T-cell (primary cell): ENCODE measurements at places on chromosomes 3 and 15.
A peak's percentile ranks its signal among the peaks of the same experiment; 100 is the strongest.

- DNase-seq: no peak
These were observed 16.1 kb downstream of the WDR53 start for GRCh38 chr3:196552253-196552652.

DNA sequence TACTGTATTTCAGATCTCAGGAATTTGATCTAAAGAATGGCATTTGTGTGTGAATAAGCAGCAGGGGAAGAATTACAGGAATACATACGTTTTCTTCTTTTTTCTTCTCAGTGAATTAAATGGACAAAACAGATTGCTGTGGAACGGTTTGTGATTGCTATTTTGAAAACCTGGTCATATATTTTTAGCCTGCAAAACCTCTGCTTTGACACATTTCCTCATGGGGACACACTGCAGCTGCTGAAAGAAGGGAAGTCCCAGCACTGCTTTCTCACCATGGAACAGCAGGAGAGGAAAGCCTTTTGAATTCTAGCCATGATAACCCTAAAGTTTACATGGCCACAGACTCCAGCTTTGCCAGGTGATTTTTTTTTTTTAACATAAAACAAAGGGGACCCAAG is 315.0 kb downstream of the OXSM start:
- DNase-seq: no peak

GRCh38 chr3:174955513-174956016 is 96.4 kb downstream of the NAALADL2 start:
- DNase-seq: no peak

DNA sequence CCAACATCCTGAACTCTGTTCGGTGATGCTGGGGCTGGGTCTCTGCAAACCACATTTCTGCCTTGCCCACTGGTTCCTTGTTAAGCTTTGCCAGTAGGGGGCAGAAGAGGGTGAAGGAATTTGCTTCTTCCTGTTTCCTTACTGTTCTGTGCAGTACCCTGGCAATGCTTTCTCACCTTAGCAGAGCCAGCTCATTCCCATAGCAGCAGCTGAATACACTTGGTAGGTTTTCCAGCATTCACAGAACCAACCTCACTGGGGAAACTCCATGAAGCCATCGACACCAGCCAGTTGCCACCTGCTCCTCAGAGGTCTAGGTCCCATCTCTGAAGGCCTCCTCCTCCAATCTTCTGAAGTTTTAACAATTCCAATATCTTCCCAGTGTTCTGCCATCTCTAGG is 308.4 kb downstream of the PDCD6IP start:
- DNase-seq: no peak

DNA sequence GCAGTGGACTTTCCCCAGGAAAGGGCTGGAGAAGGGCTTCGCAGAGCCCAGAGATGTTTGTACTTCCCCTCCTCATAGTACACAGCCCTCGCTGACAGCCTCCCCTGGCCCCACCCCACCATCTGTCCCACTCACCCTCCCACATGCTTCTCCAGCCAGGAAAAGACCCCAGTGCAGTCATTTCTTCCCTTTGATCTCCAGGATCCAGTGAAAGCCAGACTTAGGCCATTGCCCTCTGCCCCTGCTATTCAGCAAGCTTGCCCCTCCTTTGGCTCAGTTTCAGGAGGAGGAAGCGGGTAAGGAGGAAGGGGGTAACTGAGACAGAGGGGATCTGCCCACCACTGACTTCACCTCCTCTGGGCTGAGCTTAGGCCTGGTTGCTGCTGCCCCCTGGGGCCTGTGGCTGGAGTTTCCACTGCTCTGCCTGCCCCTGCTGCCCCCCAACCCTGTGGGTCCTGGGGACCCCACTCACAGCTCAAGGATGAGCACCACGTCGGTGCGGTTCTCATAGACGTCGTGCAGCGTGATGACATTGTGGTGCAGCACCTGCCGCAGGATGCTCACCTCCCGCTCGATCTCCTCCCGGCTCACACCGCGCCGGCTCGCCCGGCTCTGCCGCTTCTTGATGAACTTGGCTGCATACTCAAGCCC is 63.1 kb downstream of the DAPK2 start:
- DNase-seq: no peak

DNA sequence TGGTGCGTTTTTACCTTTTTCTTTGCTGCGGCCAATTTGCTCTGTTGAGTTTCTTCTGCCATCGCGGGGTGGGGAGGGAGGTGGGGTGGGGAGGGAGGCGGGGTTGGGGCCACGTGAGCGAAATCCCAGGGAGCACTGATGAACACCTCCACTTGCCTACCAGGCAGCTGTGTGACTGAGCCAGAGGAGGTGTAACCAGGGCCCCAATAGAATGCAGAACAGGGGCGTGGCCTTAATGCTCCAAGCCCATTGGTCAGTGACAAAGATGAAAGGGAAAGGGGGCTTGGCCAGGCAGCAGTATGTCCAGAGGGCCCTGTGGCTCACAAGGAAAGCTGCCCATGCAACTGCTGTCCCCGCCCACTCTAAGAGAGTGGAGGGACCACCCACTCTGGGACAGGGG is 21.4 kb upstream of the OR4F6 start:
- DNase-seq: no peak

DNA sequence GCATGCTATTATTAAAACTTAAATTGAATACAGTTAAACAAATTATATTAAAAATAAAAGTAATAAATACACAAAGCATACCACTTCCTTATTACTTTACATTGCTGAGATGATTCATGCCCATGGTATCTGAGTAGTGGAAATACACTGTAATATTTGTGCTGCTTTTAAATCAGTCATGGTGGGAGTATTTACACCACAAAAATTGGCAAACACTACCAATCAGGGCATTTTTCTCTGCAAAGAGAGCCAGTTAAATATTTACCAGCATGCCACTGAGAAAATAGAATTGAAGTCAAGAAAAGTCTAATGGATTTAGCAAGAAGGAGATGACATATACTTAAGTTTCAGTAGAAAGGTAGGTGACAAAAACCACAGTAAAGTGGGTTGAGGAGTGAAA is 19.6 kb downstream of the PPARG start:
- DNase-seq: no peak

GRCh38 chr15:101618851-101619614 is 33.1 kb downstream of the TM2D3 start:
- no peak for DNase-seq

- DNase-seq: no peak
These were observed 33.1 kb downstream of the ARMC8 start for GRCh38 chr3:138220242-138220641.

DNA sequence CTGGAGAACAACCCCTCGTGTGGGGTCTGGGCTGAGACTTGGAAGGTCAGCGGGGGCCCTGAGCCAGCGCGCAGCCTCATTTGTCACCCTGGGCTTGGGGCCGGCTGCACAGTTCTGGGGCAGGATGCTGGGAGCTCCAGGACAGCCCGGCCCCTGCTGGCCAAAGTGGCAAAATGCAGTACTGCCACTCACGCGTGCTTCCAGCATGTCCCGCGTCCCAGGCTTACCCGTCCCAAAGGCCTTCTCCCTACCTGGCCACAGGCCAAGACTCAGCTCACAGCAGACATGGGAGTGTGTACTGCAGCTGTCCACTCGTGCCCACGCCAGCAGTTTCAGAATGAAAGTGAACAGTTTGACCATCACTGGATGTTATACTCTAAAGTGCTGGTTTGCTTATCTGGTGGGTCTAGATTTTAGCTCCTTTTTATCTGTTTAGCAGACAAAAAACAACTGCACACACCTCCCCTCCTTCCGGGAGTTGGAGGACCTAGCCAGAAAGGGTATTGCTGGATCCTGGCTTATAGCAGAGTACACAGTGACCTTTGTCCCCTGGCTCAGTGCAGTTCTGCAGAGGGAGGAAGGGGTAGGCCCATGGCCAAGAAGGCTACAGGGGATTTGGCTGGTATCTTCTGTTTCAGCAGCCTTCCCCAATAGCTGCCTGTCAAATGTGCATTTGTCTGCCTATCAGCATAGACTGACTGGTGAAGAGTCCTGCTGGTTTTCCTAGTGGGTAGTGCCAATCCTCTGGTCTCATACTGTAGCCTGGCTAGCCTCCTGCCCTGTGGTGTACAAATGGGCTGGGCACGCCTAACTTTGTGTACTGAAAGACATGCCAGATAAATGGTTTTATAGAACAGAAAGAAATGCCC is 23.2 kb upstream of the IP6K2 start:
- peak; percentile 47 for DNase-seq

DNA sequence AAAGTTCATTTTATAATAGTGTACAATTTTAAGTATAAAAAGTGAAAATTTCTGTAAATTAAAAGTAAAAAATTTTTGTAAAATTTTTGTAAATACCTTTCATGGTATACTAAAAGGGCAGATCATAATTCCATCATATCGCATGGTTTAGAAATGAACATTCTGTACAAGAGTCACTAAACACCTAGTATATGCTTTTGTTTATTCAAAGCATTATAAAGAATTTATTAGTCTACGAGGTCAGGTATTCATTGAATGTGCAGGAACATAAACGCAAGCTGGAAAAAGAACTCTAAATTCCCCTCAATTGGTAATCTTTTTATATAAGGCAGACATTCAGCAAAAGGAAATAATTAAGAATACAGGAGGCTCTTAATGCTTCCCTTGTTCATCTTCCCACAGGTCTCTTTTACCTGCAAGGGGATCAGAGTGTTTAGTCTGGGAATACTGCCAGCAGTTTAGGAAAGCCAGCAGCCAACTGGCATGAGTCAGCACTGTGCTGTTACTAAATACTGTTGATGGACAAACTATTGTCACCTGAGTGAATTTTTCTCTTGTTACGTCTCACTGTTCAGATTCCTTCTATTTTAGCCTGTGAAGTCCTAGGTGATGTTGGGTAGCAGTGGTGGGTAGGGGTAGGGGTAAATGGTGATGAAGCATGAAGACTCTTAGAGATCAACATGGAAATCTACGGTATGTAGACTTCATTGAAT is 70.1 kb downstream of the UQCC5 start:
- no peak for DNase-seq

DNA sequence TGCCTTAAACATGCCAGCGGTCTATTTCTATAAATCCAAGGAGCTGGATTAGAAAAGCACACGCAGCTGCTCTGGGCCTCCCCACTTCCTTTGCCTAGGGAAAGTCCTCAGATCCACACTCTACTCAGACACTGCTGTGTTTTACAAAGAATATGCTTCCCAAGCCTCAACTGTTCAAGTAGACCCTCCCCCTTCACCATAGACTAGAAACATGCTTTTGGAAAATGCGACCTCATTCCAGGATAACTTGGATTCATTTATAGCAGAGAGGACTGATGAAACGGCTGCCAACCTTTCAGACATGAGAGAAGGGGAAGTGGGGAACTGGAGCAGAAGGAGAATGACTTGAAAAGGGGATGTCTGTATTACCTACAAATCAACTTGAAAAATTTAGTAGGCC is 64.0 kb downstream of the P3H2 start:
- no peak for DNase-seq

GRCh38 chr3:146838221-146838620 is 233.1 kb upstream of the PLSCR5 start:
- DNase-seq: no peak

GRCh38 chr3:356952-357351 is 160.4 kb downstream of the CHL1 start:
- DNase-seq: no peak

- no peak for DNase-seq
These were observed 5.3 kb upstream of the CPNE9 start for GRCh38 chr3:9698293-9698692.

GRCh38 chr15:35078221-35078915 is 6.7 kb downstream of the NANOGP8 start:
- peak; percentile 13 for DNase-seq

GRCh38 chr3:97647441-97647982 is 117.0 kb upstream of the ARL6 start:
- DNase-seq: no peak

DNA sequence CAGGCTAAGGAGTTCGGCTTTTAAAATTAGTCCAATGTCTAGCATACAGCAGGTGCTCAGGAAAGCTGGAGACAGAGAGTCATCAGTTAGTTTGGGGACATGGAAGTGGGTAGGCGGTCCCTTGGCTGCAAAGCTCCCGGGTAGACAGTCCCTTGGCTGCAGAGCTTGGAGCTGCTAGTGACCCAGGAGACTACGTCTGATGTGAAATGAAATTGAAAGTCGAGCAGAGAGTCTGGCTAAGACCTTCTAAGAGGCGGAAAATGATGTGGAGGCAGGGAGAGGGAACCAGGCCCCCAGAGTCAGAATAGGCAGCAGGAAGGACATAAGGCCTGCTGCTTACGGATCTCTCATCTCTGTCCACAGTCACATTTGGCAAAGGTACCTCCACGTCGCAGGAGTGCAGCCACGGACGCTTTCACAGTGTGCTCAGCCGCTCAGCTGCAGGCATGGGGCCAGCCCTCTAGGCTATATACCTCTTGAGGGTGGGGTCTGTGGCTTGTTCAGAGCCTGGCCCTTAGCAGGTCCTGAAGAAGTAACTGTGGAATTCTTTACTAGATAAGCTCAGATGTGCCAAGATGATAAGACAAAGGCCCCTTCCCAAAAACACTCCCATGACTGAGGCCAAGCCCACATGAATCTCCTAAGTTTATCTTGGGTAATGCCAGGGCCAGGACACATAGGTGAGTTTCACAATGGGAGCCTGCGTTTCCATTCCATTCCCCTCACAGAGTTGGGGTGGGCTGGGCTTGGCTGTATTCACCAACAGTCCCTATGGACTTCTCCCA is 131.7 kb downstream of the XXYLT1 start:
- DNase-seq: no peak

DNA sequence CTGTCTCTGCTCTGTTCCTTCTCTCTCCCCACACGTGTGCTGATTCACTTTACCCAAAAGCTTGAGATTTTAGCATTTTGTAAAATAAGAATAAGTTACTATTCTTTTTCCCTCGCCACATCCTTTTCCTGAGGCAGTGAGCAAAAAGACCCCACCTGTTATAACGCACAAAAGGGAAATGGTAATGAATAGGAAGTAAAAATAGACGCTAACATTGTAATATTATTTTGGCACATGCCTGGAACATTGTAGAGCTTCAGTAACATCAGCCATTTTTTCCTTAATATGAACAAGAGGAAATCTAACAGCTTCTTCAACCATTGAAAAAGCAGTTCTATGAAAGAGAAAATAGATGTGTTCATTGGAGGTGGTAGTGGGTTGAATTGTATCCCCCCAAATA is 40.5 kb downstream of the CD200 start:
- DNase-seq: no peak

GRCh38 chr3:107629566-107629965 is 106.8 kb downstream of the BBX start:
- DNase-seq: no peak

DNA sequence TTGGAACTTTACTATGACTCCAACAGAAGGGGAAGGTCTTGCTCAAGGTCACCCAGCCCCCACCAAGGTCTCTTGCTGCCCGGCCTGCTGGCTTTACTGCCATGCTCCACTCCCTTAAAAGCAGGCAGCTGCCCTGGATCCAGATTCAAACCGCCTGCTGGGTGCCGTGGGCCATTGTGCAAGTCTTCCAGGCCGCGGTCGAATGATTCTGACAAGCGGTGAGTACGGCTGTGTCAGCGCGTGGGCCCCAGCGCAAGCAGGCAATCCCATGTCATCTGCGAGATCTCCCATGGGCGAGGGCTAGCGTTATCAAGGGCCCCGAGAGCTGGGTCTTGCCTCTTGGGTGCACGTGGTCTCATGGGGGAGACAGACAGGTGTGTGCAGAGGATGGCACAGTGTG is 37.6 kb downstream of the CORO2B start:
- no peak for DNase-seq
